ENCODE measurements at places on chromosomes 2 and 18.

GRCh38 chr2:47737191-47737975, 45.6 kb upstream of the MSH6 start:
- no peak for DNase-seq

DNA sequence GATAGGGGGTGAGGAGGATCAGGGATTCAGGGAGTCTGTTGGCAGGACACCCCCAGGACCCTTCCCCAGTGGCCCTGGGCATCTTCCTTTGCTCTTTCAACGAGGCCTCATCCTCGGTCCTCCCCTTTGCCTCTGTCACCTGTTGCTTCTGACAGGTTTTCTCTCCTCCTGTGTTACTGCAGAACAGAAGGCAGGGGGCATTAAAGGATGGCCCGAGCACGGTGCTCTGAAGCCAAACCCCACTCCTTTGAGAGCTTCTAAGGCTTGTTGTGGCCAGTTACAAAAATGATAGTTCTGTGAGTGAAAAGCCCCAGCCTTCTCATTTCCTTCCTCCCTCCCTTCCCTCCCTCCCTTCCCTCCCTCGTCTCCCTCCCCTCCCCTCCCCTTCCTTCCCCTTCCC, 82.5 kb downstream of the THNSL2 start:
- no peak for DNase-seq

- no peak for DNase-seq
These were observed 525.0 kb upstream of the TCF4 start for GRCh38 chr18:56112984-56113383.

DNA sequence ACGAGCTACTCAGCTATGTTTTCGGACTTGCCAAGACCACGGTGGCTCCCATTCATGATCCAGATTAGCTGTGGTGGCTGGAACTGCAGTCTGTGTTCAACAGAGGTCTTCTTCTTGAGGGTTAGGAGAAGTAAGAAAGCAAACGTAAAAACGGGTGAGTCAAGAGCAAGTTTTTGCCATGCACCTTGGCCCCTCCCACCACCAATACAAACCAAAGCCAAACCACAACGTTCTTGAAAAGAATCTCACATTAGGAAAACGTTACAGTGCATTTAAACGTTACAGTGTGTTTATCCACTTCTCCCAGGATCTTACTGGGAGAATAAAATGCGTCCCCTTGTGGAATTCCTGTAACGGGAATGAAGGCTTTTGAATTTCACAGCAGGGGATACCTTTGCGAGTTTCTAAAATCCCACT, 725 bp downstream of the FBXO48 start:
- peak; percentile 29 for DNase-seq

DNA sequence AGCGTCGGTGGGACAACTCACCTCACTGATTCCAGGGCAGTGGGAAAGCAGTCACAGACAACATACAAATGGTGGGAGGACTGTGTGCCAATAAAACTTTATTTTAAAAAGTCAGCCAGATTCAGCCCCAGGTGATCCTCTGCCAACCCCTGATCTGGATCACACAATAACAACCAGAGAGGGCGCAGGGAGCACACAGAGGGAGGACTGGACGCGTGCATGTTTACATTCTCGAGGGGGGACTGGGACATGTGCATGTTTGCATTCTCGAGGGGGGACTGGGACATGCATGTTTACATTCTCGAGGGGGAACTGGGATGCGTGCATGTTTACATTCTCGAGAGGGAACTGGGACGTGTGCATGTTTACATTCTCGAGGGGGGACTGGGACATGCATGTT, 209.5 kb downstream of the NDUFA10 start:
- DNase-seq: no peak

DNA sequence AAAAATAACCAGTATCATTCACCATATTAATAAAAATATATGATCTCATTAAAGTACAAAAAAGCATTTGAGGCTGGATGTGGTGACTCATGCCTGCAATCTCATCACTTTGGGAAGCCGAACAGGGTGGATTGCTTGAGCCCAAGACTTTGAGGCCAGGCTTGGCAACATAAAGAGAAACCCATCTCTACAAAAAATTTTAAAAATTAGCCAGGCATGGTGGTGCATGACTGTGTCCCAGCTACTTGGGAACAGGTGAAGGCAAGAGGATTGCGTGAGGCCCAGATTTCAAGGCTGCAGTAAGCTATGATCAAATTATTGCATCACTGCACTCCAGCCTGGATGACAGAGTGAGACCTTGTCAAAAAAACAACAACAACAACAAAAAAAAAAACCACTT, 75.9 kb downstream of the RAD51AP2 start:
- DNase-seq: peak; percentile 5

- no peak for DNase-seq
These were observed 7.7 kb downstream of the CNTNAP5 start for GRCh38 chr2:124032799-124033198.

Measured in muscle of back (tissue), 13 donors.